ENCODE measurements at places on chromosomes 13 and 19. TPM values are rescaled to one million over a fixed set of nuclear protein-coding genes. Genes with fewer than 3 reads are reported as not detected.

DNA sequence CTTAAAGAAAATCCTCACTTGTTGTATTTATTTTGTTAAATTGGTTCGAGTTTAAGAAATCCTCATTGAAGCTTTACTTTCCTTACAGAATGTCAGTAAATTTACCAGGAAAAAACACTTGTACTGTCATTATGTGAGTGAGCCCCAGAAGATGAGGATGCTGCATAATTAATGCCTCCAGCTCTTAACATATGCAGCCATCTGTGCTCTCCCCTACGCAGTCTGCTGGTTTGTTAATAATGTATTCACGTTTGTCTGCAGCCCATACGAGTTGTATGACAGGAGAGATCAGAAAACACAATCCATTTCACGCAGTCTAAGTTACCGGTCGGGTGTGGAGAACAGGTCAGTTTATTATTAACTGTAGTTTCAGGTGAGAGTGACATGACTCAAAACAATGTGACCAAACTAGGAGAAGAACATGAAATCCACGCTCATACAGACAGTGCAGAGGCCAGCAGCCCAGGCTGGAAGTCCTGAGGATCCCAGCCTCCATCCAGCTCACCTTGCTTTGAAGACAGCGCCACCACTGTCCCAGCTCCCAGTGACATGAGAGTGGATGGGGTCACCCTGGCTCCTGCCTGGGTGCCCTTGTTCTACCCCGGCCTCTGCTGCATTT lies 19.8 kb upstream of the ATP11A start:
- DNase-seq = no peak

The SLC25A41 gene
- total RNA-seq = not detected

DNA sequence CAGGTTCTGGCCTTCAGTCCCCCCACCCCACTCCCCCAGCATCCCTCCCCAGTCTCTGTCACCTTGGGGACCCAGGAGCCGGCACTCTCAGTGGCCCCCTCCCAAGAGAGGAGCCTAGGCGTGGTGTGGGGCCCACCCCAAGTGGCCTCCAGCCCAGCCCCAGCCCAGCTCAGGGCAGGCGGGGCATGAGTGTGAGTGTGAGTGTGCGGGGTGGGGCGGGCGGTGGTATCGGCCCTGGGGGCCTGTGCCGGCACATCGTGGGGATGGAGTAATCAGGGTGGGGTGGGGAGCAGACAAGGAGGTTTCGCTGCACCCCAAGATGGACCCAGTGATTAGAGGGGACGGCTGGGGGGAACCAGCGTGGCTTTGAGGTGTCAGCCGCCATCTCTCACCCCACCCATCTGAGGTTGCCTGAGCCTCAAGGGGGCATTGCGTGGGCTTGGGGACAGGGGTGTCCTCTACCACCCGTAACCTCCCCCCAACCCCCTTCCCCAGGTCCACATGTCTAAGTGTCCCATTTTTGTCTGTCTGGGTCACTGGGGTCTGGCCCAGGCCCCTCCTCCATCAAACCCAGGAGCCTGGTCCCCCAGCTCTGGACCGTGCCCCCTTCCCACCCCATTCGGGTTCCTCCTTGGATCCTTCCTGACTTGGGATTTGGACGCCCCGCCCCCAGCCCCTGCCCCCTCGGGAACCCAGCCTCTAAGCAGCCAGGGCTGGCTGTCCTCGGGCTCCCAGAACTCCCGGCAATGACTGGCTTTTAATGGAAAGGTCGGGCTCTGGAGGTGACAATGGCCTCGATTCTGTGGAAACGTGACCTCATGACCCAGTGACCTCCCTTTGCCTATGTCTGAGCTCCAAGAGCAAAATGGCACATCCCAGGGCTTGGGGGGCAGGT lies 6.9 kb upstream of the SULT2B1 start:
- DNase-seq = no peak

DNA sequence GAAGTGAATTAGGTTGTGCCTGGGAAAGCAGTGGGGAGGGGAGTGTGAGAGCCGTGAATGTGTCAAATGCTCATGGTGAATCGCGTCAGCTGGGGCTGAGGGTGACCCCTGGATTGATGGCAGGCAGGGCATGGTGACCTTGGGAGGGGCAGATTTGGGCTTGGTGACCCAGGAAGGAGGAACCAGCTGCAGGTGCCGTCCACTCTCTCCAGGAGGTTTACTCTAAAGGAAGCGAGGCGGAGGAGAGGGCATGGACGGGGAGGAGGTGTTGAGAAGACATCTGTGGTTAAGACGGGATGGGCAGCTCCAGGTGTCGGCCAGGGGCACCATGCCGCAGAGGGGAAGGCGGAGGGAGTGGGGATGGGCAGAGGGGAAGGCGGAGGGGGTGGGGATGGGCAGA lies 28.7 kb downstream of the TMEM255B start:
- no peak for DNase-seq

The TSHZ3 gene
- total RNA-seq = 1.6 TPM

- DNase-seq = no peak
Observed at GRCh38 chr13:50760751-50761150, 82.7 kb downstream of the DLEU7 start.

The ZNF135 gene
- total RNA-seq = 4.8 TPM

- DNase-seq = no peak
Observed at GRCh38 chr13:25977671-25978070, 74.1 kb downstream of the SHISA2 start.

The TEX29 gene
- total RNA-seq = not detected

Measured in lower leg skin (tissue), 4 donors.